ENCODE measurements at places on chromosomes 2 and 18.

DNA sequence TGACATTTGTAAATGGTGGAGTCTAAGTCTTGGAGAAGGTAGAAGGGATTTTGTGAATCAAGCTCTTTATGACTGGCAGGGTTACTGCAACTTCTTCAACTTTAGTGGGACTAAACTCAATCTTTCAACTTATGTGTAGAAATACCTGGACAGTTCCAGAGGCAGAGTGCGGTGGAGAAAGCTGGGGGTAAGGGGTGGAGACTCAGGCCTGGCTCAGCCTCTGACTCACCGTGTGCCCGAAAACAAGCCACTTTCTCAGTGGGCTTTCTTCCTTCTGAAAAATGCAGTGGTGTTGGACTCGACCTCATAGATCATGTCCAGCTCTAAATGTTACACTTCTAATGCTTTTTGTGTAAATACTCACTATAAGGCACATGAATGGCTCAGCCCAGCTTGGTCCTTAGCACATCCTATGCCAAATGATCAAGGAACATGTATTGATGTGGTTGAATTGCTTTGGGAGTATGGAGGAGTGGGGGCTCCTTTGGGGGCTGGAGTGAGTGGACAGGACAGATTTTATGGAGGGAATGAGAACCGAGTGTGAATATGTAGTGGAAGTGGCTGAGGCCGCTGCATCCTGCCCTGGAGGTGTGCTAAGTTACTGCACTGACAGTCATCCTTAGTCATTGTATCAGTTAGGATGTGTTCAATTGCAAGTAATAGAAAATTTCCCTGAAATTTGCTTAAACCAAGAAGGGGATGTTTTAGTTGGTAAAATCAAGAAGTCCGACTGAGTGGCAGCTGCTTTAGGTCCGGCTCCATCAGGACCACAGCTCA is 32.2 kb upstream of the IGFBP5 start:
- no peak for DNase-seq

- no peak for DNase-seq
Observed at GRCh38 chr2:241386519-241386918, 30.4 kb downstream of the FARP2 start.

GRCh38 chr2:75238670-75239330 is 39.5 kb upstream of the TACR1 start:
- DNase-seq = no peak

GRCh38 chr2:214630402-214631045 is 179.0 kb downstream of the BARD1 start:
- no peak for DNase-seq

- no peak for DNase-seq
Observed at GRCh38 chr18:27769152-27769551, 407.8 kb downstream of the CDH2 start.

GRCh38 chr2:33530690-33531548 is 54.5 kb downstream of the RASGRP3 start:
- no peak for DNase-seq

DNA sequence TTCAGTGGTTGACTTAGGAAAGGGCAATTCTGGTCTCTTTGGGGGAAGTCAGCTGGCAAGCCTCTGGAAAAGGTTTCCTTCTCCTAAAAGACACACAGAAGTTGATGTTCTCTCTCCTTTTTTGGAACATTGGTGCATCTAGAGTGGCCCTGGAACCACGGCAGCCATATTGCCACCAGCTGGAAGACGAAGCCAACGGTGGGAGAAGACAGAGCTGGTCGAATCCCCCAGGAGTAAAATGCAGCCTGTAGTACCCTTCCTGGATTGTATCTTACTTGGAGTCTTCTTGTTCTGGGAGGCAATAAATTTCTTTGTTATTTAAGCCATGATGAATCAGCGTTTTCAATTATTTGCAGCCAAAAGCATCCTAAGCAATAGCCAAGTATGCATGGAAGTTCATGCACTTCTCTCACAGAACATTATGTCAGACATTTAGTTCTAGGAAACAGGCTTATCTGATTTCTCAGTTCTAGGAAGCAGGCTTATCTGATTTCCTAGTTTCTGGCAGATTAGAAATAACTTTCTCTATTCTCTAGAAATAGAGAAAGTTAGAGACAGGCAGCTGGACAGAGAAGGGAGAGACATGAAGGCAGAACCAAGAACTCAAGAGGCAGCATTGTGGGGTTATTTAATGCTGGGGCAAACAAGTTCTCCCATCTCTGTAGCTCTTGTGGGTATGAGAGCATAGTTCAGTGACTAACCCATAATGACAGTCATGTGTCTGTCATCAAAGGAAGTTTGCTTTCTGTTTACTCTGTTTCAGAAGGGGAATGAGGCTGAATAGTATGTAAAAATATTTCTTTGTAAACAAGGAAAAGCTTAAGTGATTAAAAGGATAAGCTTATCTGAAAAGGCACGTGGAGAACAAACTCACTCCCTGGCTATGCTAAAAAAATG is 40.5 kb upstream of the NABP1 start:
- DNase-seq = no peak

DNA sequence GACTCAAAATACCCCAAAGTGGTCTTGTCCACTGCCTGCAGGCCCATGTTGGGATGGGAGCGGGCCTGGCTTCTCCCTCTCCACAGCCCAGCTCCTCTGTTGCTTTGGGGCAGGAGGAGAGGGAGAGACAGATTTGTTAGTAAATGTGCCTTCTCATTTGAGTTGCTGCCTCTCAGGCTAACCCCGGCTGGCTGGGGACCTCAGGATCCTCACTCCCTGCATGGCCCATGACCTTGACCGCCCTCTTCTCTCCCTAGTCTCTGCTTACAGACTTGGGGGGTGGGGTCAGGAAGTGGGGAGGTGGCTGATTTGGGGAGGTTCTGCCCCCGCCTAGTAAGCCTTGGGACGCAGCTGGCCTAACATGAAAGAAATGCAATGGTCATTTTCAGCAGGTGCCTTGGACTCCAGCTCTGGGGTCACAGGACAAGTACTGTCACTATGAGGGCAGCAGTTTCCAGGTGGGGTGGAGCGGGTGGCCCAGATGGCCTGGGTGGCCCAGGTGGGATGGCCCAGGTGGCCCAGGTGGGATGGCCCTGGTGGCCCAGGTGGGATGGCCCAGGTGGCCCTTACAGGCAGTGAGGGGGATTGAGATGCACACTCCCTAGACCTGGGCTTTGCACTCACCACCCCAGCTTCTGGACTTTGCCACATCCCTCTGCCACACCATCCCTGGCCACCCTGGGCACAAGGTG is 24.1 kb downstream of the HJURP start:
- DNase-seq = no peak

GRCh38 chr2:43078781-43079755 is 147.3 kb downstream of the ZFP36L2 start:
- no peak for DNase-seq

- DNase-seq = peak; percentile 8
Observed at GRCh38 chr2:235054919-235055318, 103.1 kb downstream of the SH3BP4 start.

DNA sequence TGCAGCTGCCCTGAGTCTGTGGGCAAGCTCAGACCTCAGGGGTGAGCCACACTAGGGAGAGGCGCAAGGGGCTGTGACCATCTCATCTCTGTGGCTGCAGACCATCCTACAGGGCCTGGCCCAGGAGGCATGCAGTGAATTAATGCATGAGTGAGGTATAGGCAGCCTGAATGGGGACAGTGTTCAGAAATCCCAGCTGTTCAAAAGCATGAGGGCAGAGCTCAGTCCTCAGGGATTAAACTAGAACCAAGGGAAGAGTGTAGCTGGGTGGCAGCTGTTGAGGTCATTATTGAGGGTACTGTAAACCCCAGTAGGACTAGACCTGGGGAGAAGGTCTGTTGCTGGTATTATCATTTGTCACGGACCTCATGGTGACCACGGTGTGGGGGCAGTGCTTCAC is 17.0 kb downstream of the TMEM177 start:
- DNase-seq = no peak

- DNase-seq = no peak
Observed at GRCh38 chr2:62787386-62787785, 81.9 kb downstream of the EHBP1 start.

- no peak for DNase-seq
Observed at GRCh38 chr2:64540615-64541014, 16.5 kb downstream of the AFTPH start.

- DNase-seq = no peak
Observed at GRCh38 chr2:180516232-180516631, 464.2 kb upstream of the UBE2E3 start.

DNA sequence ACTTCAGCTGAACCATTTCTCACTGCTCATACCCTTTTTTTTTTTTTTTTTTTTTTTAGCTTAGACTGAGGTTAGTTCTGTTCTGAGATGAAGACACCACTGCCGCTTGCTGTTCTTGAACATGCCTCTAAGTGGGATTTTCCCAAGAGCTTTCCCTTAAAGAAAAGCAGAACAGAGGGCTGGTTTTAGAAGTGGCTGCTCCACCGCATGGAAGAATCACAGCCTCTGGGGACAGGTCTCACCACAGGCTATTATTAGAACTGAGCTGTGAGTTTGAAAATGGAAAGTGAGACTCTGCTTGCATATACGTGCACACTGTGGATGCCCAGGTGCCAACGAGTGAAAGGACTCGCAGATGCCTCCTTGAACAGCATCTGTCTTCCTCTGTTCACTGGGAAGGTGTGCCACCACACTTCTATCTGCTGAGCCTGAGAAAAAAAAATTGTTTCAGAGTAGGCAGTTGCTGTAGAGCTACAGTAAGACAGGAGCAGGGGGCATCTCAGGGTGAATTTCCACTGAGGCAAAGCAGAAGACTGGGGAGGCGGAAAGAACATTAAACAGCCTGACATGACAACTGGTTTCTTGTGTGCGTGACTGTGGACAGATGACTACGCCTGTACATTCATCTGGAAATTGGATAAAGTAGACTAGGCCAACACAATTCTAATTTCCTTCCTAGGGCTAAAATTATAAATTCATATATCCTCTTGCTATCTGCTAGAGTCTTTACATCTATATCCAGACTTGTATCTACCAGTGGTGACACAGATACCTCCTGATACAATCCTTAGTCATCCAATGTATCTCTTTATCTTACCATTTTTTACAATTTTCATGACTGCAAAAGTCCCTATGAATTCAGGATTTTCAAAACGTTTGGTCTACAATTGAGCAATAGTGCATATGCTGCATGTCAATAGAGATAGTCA is 1045.7 kb upstream of the CELF4 start:
- no peak for DNase-seq

GRCh38 chr2:16640867-16641266 is 24.8 kb downstream of the CYRIA start:
- DNase-seq = no peak

- DNase-seq = no peak
Observed at GRCh38 chr2:45879406-45879805, 227.9 kb downstream of the PRKCE start.

DNA sequence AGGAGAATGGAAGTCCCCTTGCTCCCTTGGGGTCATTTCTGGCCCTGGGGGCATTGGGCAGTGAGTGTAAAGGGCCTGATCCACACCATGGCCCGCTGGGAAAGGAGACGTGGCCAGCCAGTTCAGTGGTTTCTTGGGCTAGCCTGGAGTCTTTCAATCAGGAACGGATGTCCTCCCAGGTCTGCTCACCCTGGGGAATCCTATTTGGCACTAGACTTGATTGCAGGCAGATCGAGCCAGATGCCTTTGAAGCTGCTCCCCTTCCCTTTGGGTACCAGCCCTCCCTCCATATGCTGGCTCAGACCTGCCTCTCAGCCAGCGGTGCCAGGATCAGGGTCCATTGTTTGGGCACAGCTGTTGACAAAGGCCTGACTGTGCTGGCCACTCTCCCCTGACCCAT is 11.0 kb downstream of the FBLN7 start:
- no peak for DNase-seq

DNA sequence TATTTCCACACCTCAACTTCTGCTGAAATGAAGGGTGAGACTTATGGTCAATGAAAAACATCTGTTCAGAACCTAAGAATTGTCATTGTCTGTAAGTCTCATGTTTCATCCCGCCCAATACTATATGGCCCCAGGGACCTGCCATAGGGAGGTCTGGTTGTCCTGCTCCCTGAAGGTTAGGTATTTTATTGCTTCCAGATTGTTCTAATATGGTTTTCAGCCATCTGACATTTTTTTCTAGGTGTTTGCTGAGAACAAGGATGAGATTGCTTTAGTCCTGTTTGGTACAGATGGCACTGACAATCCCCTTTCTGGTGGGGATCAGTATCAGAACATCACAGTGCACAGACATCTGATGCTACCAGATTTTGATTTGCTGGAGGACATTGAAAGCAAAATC is 7.3 kb downstream of the XRCC5 start:
- DNase-seq = no peak

DNA sequence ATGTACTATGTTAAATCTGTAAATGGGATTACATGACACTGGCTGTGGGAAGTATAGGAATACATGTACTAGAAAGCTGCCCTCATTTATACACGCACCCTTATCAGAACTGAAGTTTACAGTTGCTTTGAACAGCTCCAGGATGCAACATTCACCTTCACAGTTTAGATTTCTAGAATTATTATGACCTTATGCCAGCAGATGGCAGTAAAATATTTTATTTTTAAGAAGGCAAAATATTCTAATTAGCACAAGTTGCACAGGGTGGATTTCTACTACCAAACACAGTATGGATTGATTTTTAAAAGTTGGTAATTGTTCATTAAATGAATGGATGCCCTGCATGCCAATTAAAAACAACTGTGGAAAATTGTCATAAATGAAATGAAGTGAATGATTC is 670.4 kb downstream of the KCNJ3 start:
- DNase-seq = no peak
